ENCODE measurements at places on chromosomes 7 and 10.

- DNase-seq, result no peak
These were observed 10.5 kb downstream of the RPS24 start for GRCh38 chr10:78044179-78044578.

DNA sequence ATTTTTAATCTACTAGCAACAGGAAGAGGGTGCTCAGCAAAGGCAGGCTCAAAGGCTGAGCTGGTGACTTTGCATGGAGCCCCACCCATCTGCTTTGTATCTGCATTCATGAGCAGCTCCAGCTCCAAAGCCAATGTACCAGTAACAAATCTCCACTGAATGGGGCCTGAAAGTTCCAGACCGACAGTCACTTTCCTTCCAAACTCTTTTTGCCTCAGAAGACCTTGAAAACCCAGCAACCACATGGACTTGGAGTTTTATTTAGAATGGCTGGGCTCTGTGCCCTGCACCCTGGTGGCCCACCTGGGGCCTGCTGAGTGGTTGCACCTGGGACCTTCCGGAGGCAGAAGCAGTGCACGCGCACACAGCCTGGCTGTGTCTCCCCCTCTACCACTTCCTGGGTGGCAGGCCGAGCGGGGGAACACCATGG lies 195.0 kb upstream of the PLXNA4 start:
- DNase-seq, result peak; percentile 47

DNA sequence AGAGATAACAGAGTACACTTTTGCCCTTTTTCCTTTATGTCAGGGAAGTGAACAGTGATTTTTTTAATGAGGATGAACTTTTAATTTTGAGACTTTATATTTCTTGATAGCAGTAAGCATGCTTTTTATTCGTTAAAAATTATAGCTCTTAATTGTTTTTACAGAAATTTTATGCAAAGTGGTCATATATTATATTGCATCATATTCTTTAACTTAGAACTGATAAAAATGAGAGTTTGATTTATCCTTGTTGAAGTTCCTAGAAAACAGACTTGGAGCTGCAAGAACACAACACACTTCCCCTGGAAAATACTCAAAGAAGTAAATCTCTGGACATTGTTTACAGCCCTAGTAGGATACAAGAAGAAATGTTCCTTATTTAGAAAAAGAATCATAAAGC lies 21.2 kb upstream of the MINDY3 start:
- DNase-seq, result no peak

DNA sequence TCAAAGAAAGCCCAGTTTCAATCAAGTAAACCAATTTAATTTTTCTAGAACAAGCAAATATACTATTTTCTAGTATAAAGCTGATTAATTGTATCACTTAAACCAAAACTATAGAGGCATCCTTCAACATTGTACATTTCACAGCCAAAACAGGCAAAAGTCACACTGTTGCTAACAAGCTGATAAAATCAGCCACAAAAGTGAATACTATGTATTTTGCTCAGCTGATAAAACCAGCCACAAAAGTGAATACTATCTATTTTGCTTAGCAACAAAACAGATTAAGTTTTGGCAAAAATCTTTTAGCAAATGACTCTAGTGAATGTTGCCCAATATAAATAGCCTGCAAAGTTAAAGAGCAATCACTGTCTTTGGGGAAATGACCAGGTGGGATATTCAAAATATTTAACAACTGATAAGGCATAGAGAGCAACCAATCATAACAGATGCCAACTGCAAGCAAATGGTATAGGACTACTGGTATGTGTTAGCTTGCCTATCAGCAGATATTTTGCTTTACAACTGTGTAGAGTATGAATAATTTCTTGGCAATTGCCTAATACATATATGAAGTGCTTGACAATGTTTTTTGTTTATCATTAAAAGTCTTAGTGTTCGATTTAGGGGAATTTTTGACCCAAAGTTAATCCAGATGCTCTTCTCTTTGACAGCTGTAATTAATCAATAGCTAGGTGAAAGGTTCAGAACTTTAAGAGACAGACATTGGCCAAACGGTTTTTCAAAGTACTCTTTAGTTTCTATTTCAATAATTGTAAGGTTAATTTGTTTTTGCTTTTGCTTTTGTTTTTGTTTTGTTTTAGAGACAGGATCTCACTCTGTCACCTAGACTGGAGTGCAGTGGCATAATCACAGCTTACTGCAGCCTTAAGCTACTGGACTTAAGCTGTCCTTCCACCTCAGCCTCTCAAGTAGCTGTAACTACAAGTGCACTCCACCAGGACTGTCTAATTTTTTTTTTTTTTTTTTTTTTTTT lies 44.4 kb upstream of the SP4 start:
- no peak for DNase-seq

- peak; percentile 41 for DNase-seq
These were observed 5.3 kb downstream of the FRMD4A start for GRCh38 chr10:14325325-14325955.

DNA sequence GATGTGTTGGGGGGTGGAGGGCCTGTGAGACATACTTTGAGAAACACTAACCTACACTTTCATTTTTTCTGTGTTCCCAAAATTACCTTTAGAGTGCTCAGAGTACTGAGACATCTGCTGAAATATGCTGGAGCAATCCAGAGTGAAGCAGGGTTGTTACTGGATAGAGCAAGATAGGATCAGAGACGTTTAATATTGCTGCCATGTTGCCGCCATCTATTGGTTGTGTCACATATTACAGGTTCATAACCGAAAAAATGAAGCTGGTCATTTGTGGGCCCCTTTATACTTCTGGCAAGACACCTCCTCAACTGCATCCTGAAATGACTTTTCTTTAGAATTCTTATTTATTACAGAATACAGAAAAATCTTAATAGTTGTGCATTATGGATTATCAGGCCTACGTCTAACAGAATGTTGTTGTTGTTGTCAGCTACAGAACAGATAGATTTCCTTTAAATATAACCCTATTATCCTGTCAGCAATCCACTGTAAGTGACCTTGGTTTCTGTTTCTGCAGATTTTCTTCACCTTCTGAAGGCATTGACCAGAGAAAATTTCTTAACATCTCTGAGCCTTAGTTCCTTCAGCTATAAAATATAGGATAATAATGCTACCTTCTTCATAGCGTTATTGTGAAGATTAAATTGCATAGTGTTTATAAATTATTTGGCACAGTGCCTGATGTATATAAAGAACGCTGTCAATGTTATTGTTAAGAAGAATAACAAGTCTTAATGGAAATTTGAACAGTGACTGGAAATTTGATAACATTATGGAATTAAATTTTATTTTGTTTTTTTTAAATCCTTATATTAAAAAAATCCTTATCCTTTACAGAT lies 16.2 kb upstream of the DLD start:
- DNase-seq, result peak; percentile 73

- peak; percentile 90 for DNase-seq
These were observed 112.7 kb downstream of the SLIT1 start for GRCh38 chr10:97072851-97073665.

DNA sequence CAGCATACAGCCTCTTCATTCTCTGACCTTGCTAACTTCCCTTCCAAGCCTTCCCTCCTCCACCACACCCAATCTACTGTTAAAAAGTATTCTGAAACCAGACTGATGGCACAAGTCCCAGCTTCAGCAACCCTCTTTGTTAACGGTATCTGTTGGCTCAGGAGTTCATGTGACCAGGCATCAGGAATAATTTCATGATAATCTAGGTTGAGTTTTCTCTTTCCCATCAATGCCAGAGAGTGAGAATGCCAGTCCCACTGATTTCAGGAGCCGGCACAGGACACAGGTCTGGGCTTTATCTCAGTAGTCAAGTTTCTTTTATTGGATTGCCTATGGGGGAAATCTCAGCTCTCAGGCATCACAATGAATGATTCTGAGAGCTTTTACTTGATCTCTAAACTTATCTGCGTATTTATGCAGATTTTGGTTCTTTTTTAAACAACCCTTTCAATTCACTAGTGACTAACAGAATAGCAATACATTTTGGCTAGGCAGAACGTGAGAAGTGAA lies 231.0 kb upstream of the LYZL1 start:
- DNase-seq, result no peak

- peak; percentile 50 for DNase-seq
These were observed 119.0 kb upstream of the RHOBTB1 start for GRCh38 chr10:61063034-61063433.

- no peak for DNase-seq
These were observed 67.8 kb downstream of the DOCK4 start for GRCh38 chr7:112138325-112138852.

DNA sequence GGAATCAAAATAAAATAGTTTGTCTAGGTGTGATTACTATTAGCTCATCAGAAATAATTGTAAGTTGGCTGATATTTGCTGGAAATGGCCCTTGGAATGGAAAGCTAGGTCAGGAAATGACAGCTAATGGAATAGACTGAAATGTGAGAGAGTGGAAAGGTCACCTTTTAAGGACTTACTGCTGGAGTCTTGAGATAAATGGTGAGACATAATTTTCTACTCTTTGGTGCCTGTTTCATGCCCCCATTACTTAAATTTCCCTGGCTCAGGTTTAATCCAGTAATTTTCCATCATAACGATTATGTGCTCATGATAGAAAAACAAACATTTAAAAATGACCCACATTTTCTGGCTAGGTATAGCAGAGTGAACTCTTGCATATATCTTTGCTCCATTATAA lies 123.6 kb downstream of the ADAM22 start:
- DNase-seq, result peak; percentile 50

DNA sequence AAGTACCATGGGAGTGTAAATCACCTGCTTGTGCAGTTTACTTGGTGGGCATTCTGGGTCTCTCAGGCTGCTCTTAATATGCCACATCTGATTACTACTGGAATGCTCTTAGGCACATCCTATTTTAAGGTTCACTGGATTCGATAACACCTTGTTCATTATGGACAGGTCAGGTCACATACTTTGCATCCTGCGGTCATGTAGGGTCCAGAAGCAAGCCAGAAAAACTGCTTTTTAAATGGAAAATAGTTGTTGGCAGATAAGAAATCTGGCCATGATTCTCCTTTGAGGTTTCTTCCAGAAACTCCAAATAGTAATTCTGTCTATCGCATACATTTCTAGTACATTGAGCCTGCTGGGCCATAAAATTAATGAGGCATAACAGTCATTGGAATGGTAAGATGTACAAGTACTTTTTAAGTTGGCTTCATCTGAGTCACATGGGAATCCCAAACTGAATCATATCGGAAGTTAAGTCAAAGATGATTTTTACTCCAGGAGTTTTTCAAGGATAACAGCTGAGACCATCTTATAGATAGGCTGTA lies 371.9 kb downstream of the LRRTM3 start:
- no peak for DNase-seq

DNA sequence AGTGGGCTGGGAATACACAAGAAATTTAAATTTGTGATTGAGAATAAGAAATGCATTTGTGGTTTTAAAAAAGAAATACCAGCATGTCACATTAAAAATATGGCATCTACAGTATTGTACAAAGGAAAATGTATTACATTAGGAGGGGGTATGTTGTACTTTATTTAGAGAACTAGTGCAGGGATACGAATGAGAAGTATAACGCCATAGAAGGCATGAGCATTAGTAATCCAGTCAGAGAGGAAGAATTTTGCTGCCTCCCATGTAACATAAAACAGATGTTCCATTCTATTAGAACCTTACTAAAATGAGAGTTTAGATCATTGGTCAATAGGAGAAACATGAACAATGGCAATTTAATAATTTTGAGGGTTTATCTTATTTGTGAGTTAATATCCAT lies 182.2 kb downstream of the ADK start:
- DNase-seq, result no peak

- DNase-seq, result no peak
These were observed 89.7 kb upstream of the IKZF1 start for GRCh38 chr7:50214771-50215170.

GRCh38 chr7:120716307-120716706 lies 141.6 kb downstream of the TSPAN12 start:
- DNase-seq, result no peak

- no peak for DNase-seq
These were observed 1.2 kb downstream of the PTEN start for GRCh38 chr10:87864496-87865059.

DNA sequence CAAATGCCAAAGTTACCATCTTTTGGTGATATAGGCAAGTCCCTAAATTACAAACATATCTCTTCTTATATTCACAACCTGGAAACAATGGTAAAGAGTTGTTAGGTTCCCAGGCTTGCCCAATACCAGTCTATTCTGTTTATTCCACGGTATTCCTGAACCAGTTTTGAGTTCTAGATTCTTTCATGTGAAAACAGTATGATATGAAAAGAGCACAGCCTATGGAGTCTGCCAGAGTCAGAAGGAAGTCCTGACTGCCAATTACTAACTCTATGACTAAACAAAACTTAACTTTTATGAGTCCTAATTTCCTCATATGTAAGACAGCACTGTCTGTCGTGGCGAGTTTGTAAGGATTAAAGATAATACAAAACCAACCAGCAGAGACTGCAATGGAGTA lies 5.6 kb downstream of the ABI1 start:
- no peak for DNase-seq

DNA sequence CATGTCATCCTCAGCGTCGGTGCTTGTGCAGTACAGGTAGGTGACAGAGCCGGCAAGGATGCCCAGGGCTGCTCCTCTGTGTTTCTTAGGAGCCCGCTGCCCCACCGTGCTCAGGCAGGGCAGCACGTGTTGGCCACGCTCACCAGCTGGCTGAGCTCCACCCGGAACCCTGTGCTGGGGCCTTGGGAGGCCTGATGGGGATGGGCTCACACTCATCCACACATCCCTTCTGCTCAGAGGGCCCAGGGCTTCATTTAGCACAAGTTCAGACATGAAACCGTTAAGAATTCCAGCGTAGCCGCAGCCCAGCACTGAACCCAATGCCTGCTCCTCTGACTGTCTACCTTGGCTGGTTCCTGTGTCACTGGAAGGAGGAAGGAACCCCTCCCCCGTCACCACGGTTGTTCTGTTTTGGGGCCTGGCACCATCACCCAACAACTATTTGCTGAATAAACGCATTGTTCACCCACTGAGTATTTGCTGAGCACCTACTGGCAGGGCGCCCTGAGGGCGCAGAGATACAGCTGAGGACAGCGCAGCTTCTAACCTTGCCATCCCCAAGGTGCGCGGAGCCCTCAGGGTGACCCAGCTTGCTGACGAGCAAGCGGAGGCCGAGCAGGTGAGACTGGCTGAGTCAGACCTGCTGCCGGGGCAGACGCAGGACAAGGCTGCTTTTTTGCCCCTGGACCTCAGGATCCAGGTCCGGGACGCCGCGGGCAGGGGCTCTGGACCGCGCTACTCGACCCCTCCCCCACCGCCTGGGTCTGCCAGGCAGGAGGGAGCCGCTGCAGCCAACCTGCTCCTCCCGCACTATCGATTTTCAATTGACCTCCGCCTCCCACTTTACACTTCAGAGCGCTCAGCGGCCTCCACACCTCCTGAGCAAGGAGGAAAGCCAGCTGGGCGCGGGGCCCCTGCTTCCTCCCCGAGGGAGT lies 50.6 kb upstream of the RET start:
- no peak for DNase-seq

DNA sequence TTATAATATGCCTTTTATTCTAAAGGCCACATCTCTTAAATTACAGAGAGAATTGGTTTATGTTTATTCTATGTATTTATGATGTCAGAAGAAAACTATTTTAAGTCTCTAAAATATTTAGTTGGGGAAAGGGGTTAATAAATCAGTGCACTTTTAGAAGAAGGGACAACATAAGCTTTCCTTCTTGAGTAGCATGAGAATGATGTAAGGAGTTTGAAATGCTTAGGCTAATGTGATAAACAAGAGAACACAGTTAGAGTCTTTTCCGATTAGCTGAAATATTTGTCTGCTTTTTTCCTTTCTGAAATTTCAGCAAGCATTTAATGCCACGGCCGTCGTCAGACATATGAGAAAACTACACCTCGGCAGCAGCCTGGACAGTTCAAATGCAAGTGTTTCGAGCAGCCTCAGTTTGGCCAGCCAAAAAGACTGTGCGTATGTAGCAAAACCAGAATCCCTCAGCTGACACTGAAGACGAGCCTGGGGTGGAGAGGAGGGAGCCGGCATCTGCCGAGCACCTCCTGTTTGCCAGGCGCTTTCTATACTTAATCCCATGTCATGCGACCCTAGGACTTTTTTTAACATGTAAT lies 176.2 kb downstream of the CCDC3 start:
- DNase-seq, result no peak

All from G401 (cell line).